ENCODE measurements at places on chromosomes 2 and 18.

GRCh38 chr2:112622528-112622849 is 23.2 kb upstream of the SLC20A1 start:
- no peak for DNase-seq

- no peak for DNase-seq
These were observed 83.7 kb upstream of the SLC1A4 start for GRCh38 chr2:64905338-64906024.

GRCh38 chr2:224570328-224570993 is 14.7 kb downstream of the CUL3 start:
- no peak for DNase-seq

GRCh38 chr2:85802354-85803103 is 48.7 kb downstream of the ATOH8 start:
- DNase-seq, result no peak

DNA sequence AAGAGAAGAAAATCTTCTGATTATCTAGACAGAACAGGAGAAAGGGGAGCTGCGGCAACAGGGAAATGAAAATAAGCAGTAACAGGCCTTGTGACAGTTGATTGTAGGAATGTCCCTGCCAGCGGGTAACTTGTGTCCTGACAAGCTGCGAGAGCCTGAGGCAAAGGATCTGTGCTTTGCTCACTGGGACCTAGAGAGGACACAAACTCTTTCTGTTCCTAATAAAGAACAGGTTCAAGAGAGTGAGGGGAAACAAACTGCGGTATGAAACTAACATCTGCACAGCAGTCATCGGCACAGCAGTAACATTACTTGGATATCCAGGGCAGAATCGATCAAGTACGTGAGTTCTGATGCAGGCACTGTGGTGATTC is 103.7 kb upstream of the THOC1 start:
- DNase-seq, result no peak

GRCh38 chr18:4445902-4446301 is 9.2 kb downstream of the DLGAP1 start:
- DNase-seq, result no peak

DNA sequence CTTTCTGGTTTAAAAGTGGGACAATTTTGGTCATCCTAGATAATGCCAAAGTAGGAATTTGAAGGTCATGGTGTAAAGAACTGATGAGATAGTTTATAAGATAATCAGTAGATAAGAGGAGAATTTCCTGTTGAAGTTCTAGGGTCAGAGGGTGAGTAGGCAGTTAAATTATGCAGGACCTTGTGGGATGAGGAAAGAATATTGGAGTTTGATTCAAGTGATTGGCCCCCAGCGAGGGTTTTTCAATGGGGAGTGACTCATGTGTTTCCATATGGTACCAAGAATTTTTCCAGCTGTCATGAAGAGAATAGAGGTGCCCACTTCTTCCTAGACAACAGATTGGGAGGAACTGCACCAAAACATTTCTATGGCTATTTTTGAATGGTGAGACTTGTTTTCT is 940.2 kb upstream of the ZEB2 start:
- DNase-seq, result no peak

GRCh38 chr2:52369178-52369577 is 1337.2 kb upstream of the NRXN1 start:
- no peak for DNase-seq

DNA sequence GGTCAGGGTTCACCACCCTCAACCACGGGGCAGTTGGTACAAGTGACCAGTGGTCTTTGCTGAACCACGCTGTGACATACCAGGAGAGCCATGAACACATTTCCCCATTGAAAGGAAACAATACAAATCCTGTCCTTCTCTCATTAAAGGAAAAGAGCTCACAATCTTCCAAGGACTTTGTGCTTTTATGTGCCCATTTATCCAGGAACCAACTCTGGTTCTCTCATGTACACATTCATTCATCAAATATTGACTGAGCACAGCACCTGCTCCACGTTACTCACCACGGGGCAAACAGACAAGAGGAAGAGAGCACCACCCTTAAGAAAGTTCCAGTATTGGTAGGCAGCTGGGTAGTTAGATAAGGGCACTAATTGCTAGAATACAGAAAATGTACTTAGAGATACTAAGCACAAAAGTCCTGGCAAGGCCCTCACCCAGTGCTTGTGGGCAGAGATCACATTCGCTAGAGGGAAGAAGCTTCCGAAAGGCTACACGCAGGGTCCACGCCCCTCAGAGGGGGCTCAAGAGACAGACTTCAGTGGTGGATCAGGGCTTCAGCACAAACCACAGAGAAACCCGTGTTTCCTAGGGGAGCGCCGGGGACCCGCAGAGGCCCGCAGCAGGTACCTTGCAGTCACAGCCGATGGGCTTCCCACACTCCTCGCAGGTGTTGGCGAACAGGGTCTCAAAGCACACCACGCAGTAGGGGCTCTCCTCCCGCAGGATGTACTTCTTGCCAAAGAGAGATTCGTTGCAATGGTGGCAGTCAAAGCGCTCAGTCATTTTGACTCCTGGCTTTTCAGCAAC is 12.9 kb downstream of the FHL2 start:
- DNase-seq, result no peak

- no peak for DNase-seq
These were observed 60.9 kb downstream of the CPS1 start for GRCh38 chr2:210617318-210617717.

- no peak for DNase-seq
These were observed 396.5 kb upstream of the DSEL start for GRCh38 chr18:67913040-67913439.

DNA sequence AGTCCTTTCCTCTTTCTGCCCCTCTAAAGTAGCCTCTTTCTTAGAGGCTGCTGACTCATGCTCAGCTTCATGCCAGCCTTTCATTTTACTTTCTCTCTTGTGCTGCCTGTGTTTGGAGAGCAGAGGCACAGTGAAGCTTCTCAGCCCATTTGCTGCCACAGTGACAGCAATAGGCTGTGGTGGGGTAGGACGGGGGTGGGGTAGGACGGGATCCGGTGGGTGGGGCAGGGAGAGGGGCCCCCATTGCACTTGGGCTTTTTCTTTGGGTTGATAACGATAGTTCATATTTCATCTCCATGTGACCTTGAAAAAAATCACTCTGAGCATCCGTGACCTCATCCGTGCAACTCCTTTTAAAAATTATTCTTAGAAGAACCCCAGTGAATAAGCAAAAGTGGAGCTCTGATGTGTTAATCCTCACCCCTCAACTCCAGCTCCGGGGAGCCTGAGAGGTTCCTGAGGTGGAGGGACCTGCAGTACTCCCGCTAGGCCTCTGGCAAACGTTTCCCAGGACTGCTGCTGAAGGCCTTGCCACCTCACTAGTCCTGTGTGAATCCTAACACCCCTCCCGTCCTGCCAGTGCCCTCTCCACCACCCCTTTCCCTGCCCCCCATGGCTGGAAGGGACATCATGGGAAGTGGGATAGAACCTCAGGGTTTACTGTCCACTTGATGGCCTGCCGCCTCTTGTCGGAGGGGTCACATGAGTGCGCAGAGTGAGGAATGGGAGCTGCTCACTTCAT is 70.8 kb downstream of the INPP4A start:
- no peak for DNase-seq

- no peak for DNase-seq
These were observed 8.5 kb downstream of the ONECUT2 start for GRCh38 chr18:57443702-57444101.

- no peak for DNase-seq
These were observed 4.5 kb downstream of the PSTPIP2 start for GRCh38 chr18:46067438-46068007.

DNA sequence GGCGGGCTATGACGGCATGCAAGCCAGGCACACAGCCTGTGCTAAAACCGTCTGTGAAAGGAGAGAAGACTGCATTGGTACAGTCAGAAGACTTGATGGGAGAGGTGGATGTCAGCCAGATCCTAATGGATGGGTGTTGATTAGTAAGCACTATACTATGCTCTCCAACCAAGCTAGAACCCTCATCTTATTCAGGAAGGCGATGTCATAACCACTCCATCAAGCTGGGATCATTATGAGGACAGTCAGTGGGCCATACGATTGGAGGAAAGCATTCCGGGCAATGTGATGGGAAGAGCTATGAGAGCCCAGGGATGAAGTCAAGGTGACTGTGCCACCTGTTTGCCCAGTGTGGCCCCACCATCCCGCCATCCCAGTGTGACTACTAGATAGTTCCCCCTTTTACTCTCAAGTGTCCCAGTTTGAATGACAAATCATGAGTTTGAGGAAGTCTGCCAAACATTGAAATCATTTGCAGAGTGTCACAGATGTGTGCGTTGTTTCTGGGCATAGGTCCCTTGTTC is 66.4 kb downstream of the MRPS9 start:
- DNase-seq, result no peak

DNA sequence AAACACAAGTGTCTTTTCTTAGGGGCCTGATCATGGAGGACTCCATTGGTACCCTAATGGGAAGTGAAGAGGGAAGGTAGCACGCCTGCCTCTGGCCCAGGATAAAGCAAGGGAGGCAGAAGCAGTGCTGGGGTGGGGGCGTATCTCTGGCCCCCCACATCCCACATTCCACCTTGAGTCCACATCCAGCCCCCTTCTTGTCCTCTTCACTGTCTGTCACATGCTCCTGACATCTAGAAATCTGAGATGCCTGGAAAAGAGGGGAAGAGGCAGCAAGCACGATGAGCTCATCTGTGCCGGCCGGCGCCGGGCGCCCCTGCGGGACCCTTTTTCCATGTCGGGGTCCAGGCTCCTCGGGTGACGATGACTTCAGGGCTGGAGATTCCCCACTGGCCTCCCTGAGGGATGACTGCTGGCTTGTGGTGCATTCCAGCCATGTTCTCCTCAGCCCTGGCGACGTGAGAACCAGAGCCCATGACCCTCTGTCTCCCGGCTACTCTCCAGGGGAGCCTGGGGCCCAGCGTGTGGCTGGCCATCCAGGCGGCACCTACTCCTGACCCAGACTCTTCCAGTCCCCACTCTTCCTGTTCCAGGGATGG is 277.5 kb downstream of the DYSF start:
- DNase-seq, result no peak

GRCh38 chr2:173079141-173079540 is 3.5 kb downstream of the MAP3K20 start:
- DNase-seq, result no peak

DNA sequence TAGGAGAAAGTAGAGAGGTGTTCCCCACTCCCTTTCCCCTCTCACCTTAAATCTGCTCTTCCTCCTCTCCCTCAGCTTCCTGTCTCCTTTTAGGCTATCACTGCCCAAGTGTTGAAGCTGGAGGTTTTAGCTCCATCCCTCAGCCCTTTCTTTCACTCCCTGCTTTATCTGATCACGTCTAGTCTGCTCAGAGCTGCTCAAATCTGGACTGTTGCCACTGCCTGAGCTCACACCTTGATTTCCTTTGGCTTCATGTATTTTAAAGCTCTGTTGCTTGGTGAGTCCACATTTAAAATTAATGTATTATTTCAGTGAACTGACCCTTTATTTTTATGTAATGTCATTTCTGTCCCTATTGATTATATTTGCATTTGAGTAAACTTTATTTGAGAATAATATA is 236.6 kb downstream of the PTGR3 start:
- no peak for DNase-seq

DNA sequence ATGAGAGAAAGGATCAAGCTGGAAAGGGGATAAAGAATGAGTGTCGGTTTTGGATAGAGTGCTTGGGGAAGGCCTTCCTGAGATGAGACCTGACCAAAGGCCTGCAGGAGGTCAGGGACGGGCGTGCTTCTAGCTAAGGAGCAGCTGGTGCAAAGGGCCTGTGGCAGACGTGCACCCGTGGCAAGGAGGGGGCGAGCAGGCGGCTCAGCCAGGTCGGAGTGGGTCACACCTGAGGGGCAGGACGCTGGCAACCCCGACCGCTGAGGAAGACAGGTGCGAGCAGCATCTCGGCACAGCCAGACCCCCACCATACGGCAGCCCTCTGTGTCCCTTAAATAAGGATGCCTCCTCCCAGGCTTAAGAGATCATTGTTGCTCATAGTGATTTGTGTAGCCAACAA is 48.1 kb downstream of the ODC1 start:
- no peak for DNase-seq

DNA sequence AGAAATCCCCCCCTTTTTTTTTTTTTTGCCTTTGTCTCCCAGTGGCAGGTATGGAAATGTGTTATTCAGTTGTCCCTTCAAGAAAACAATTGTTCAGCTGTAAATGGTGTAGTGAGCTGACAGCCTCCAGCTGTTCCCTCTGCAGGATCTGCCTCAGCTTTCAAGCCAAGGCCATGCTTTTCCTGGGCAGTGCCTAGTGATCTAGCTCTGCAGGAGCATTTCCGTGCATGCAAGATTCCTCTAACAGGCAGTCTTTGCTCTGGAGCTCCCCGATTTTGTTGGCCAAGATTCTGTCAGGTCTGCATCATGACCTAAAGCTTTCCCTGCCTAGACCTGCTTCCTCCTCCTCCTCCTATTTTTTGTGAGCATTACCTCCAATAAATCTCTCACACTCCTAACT is 300.7 kb upstream of the UBE2E3 start:
- DNase-seq, result no peak

DNA sequence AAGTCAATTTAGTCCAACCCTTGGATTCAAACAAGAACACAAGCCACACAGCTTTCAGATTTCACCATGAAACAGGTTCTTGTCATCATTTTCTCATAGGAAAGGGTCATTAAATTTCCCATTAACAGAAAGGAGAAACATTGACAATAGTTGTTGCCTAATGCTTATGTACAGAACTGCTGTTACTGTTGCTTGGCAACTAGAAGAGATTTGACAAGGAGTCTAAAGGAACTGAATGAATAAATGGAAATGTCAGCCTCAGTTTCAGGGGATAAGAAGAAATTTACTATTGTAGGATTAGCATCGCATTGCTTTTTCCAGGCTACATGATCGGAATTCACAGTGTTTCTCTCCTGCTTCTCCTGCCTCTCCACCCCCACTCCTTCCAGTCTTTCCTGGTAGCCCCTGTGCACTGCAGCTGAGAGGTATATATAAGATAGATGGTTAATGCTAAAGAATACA is 90.3 kb downstream of the SPATS2L start:
- no peak for DNase-seq

DNA sequence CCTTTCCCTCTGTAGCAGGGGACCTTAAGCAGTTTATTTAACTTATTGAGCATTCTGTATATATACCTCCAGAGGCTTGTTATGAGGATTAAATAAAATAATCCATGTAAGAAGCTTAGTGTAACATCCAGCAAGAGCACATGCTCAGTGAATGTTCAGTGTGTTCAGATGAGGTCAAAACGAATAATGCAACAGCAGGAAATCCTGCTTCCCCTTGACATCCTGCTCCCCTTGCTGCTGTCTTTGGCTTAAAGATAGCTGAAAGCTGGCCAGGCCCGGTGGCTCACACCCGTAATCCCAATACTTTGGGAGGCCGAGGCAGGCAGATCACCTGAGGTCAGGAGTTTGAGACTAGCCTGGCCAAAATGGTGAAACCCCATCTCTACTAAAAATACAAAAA is 68.7 kb downstream of the COL4A4 start:
- DNase-seq, result peak; percentile 21

- no peak for DNase-seq
These were observed 194.9 kb downstream of the TWIST2 start for GRCh38 chr2:239042551-239043320.

GRCh38 chr18:78768221-78768620 is 211.4 kb upstream of the SALL3 start:
- DNase-seq, result no peak

DNA sequence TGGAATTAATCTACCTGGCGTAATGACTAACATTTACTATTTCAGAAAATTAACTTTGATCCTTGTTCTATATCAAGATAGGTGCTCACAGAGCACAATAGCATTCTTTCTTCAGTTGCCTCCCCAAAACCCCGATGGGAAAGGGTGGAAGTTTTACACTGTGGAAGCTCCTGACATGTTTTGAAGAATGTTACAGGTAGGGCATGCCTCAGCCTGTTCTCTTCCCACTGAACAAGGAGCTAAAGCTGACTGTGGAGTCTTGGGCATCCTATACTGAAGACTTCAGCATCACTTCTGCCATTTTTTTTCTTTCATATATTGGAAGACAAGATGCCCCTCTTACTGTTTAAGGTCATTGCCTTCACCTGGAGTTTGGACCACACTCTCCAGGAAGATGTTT is 211.2 kb downstream of the SPP2 start:
- no peak for DNase-seq
